ENCODE measurements at places on chromosomes 11 and 22.

DNA sequence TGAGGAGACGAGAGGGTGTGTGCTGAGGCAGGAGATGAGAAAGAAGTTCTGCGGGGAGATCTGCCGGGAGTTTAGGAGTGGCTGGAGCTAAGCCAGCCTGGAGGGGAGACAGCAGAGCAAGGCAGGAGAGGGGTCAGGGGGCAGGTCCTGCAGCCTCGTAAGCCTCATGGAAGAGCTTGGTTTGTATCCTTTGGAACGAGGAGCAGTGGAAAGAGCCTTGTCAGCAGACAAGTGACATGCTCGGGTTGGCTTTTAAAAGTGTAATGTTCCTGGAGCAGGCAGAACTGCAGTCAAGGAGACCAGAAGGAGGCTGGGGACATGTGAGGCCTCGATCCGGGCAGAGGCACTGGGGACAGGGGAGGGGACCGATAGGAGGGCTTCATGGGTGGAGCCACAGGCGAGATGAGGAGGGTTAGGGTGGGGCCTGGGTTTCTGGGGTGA is 21.4 kb upstream of the TUB start:
- no peak for DNase-seq

DNA sequence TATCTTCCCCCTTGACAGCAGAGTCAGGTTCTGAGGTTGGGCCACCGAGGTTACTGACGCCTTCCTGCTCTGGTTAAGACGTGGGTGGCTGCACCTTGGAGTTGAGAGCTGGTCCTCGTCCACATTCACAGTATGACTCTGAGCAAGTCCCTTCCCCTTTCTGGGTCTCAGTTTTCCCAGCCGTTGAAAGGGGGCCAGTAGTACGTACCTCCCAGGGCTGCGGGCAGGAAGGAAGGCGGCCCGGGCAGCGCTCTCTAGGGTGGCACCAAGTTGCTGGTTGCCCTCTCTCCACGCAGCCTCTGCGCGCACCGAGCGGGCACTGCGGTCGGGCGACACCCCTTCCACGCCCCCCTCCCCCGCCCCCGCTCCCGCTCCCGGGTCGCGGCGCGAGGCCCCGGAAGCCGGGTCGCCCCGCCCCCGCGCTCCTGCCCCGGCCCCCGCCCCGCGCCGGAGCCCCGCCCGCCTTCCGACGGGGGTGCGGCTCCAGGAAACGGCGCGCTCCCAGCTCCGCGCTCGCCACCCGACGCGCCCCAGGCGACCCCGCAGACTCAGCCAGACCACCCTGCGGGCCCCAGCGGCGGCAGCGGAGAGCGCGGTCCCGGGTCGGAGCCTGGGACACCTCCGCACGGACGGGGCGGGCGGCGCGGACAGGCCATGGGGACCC is at the start of gene EHBP1L1:
Gene EHBP1L1 (plus strand): TSS at position 486 of the 664 bp plus-strand sequence. CDS start 250 bp downstream, outside the sequence.
- DNase-seq: no peak

DNA sequence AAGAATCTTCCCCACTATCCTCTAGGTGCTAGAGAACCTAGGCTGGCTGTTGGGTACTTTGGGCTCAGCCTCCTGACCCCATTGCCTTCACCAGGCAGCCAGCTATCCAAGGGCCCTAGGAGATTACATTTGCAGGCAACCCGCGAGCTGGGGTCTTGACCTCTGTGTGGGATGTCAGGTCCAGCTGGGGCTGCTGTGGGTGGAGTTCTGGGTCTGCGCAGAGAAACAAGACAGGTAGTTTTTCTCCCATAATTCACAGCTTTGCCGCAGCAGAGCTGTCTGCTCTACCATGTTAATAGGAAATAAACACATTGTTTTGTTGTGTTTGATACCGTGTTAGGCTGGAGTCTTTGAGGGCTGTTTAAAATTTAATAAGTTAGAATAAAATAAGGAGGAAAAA is 142.8 kb upstream of the PLET1 start:
- no peak for DNase-seq

DNA sequence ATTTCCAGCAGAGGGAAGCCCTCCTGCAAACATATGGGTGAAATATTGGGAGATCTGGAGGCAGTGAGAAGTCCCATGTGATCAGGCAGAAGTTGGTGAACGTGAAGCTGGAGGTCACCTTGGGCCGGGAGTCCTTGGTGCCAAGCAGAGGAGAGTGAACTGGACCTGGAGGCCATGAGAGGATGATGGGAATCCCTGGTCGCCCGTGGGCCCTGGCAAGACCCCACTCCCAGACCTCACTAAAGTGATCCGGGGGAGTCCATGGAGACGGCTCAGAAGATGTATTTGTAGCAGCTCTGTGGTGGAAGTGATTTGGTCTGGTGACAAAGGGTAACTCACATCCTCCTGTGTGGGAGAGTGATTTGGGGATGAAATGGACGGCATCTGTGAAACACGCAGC is 71.0 kb downstream of the ARHGAP8 start:
- no peak for DNase-seq

DNA sequence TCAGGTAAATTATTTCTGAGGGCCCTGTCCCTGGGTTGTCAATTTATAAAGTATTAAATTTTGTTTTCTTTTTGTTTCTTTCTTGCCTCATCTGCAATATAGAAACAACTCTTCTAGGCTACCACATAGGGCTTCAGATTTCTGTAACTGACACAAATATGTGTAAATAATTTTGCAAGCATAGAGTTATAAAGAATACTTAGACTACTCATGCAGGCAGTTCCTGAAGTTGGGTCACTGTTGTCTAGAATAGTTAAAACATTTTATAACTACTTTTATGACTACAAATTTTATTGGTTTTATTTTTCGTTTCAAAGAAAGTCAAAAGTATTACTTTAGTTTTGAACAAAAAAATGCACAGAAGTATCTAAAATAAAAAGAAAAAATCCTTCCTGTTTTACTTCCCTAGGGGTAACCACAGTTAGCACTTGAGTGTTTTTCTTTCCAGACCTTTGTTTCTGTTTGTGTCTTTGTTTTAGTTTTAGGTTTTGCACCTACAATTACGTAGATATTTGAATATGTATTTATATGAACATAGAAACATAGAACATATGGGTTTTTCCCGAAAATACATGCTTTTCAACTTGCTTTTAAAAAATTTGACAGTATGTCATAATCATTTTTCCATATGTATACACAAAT is 12.4 kb upstream of the TMEM123 start:
- no peak for DNase-seq

- DNase-seq: no peak
Measured at GRCh38 chr11:119852741-119853140, 123.7 kb upstream of the NECTIN1 start.

DNA sequence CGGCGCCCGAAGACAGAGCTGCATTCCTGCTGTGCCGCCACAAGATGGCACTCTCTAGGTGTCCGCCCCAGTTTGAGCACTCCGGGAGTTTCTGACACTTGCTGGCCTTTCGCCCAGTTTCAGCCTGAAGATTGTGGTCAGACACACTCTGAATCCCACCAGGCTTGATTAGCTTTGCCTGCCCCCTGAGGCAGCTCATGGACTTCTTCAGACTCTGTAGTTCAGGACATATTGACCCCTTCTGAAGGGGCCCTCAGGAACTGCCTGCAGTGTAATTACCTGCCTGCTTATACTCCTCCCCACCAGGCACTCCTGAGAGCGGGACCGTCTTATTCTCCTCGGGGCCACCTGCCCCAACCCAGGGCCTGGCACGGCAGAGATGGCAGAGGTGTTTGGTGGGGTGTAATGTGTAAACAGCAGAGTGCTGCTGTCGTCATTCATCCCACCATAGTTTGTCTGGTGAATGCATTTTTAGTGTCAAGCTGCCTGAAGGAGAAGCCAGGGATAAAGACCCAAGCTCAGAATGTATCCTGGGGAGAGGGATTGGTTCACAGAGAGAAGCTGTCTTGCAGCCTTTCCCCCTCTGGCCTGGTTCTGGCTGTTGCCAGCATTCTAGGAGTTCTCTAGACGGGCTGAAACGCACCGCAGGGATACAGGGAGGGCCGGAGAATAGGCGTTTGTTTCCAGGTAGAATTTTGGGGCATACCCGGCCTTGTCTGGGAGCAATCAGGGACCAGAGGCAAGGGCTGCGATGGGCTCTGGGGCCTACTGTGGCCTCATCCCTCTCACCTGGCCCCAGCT is 46.4 kb downstream of the EIF3F start:
- DNase-seq: peak; percentile 56

- no peak for DNase-seq
Measured at GRCh38 chr11:101511065-101511464, 72.7 kb downstream of the TRPC6 start.

DNA sequence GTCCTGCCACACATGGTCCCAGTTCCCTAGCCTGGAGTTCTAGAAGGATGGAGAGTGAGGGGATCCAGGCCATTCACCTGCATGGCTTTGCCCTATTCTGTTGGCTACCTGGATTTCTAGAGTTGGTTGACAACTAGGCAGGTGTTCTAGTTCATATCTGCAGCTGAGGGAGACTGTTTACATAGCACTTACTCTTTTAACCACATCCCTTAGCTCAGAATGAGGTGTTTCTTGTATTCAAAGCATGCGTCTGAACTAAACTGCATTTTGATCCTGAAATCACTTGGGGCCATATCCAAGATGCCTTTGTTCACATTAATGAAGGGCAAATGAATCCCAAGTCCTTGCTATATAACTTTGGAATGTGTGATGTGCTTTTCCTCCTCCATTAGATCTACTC is 60.9 kb downstream of the SYT13 start:
- no peak for DNase-seq

DNA sequence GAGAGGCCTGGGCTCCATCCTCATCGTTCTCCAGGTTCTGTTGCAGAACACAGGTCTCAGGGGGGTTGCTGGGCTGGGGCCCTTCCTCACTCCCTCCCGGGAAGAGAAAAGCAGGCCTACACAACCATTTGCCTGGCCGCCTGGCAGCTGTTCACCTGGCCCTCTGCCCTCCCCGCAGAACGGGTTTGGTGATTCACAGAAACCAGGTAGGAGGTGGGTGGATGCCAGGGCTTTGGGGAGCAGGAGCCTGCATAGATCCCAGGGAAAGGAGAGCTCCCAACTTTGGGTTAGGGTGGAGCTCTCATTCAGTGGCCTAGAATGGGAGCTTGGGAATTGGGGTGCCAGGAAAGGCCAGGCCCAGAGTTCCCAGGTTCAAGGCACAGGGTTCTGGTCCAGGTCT is 995 bp downstream of the TMEM134 start:
- DNase-seq: no peak

GRCh38 chr11:80846979-80847378 is 1406.1 kb upstream of the TENM4 start:
- DNase-seq: no peak

- DNase-seq: no peak
Measured at GRCh38 chr22:23696326-23696851, 5.6 kb downstream of the RGL4 start.

DNA sequence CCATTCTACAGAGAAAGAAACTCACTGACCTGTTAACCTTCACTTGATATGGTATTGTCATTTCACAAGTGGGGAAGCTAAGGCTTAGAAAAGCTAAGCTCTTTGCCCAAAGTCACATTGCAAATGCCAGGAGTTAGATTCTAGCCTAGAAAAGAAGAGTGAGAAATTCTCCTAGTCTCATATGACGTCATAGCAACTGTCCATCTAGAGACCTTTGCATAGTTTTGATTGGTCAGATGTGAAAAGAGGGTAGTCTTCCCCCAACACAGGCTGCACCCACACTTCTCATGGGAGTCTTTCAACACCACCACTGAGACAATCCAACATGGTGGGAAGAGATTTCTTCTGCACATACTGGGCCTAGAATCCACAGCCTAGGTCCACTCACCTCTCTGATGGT is 197.9 kb downstream of the NTM start:
- DNase-seq: no peak

- no peak for DNase-seq
Measured at GRCh38 chr11:17703951-17704350, 15.4 kb upstream of the MYOD1 start.

- no peak for DNase-seq
Measured at GRCh38 chr11:110818032-110818687, 105.9 kb upstream of the ARHGAP20 start.

DNA sequence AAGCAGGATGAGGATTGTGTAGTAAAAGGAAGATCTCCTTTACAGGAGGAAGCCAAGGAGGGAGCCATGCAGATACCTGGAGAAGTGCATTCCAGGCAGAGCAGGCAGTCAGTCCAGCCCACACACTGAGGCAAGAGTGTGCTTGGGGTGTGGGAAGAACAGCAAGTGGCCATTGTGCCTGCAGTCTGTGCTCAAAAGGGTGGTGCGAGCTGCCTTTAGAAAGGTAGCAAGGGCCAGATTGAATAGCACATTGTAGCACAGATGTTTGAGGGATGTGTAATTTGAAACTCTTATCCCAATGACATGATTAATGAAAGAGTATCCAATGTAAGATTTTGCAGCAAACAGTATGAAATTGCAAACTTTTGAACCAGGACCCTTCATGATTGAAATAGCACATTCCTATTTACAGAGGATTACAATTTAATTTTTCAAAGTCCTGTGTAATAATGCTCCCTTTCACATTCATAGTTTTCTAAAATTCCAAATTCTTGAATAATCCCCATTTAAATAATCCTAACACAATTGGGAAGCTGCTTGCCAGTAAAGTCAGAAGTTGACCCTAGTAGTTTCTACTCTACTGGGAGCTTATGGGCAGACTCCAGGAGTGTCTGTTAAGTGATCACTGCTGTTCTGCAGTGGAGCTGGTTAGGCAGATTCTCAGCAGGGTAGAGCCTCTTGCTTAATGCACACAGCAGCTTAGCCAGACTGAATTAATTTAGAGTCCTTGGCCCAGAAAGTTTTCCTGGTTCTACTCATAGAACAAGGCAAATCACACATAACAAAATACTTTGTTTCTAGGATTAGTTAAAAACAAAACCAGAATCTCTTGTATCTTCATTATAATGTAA is 78.1 kb downstream of the CYB5R2 start:
- peak; percentile 32 for DNase-seq

GRCh38 chr22:40967111-40967760 is 16.1 kb downstream of the RBX1 start:
- DNase-seq: no peak

DNA sequence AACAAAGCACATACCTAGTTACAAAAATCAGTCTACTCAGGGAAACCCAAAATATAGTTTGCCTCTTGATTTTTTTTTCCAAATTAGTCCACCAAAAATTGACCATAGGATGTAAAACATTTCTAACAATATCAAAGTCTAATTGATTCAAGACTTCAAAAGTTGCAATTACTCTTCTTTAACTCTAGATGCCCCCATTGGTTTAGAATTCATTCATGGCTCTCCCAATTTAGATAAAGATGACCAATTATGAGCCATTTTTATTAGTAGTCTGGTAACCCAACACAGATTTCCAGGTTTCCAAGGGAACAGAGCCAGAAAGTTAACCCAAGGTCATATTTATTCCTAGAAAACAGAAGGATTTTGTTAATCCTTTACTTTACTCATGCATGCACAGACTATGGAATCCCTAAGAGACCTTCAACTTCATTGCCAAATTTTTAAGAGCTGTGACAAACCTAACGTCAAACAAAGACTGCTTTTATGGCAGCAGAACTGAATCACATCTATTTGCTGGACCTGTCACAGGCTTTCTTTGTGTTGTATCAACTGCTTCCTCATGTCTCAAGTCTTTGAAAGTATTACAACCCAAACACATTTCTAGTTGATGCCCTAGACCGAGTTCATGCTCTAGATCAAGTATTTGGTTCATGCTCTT is 55.3 kb downstream of the C22orf42 start:
- DNase-seq: peak; percentile 36

GRCh38 chr11:16817351-16817750 is 78.9 kb downstream of the C11orf58 start:
- peak; percentile 76 for DNase-seq
